ENCODE measurements at places on chromosomes 16 and 17. TPM values are rescaled to one million over a fixed set of nuclear protein-coding genes. Genes with fewer than 3 reads are reported as not detected.

DNA sequence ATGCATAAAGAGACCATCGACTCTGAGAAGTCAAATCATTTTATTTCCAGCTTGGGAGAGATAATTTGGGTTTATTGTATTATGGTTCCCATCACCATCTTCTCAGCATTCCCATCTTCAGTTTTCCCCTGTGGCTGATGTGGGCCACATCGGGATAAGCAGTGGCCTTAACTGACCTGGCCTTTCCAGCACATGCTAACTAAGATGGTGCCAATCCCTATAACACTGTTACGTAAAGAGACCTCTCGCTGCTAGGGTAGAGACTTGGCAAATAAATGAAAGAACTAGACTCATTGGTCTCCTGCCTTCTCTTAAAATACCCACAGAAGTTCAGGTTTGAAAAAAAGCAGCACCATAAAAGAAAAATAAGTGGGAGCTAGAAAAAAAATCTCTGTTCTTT is 49.4 kb downstream of the VPS35L start:
- no peak for DNase-seq

DNA sequence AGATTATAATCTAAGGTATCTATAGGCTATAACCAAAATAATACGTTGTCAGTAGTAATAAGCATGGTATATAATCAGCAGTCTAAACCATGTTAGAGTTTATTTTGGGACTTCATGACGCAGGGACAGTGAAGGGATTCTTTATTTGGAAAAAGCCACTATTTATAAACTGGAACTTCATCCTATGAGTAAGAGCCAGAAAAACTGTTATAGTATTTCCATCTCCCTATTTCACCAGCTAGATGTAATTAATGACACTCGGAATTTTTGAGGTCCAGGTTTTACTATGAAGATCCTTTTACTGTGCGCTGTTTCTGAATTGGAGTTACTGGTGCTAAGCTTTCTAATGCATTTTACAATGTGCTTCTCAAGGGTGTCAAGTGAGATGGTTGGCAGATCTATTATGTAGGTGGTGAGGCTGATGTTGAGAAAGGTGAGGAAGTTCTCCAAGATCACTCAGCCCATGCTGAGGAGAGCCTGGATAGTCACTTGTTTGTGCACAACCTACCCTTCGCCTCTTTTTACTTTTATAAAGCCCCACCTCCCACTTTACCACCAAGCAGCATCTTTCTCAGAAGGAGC is 149.3 kb downstream of the MSI2 start:
- DNase-seq = no peak

DNA sequence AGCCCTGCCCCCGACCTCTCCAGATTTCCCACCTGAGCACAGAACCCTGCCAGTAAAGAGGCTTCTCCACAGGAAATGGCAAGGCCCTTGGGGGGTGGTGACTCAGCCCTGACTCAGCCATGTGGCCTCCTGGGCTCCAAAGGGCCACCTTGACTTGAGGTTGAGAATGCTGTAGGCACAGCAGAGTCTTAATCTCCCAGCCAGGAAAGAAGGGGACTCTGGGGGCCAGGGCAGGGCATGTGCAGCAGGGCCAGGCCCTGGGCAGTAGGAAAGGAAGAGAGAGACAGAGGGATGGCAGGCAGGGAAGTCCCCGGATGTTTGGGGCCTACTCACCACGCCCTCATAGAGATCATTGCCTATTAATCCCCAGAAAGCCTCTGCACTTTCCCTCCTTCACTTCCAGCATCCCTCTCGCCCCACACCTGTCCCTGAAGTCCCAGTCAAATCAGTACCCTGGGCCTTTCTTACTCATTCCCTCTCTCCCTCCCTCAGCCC is 4.8 kb upstream of the ITGA3 start:
- no peak for DNase-seq

TEKT5 gene
- not detected for total RNA-seq

TBC1D3L gene
- 35.7 TPM for total RNA-seq

- no peak for DNase-seq
Observed at GRCh38 chr16:4245077-4245791, 3.4 kb upstream of the SRL start.

TSNAXIP1 gene
- 0.64 TPM for total RNA-seq

DNA sequence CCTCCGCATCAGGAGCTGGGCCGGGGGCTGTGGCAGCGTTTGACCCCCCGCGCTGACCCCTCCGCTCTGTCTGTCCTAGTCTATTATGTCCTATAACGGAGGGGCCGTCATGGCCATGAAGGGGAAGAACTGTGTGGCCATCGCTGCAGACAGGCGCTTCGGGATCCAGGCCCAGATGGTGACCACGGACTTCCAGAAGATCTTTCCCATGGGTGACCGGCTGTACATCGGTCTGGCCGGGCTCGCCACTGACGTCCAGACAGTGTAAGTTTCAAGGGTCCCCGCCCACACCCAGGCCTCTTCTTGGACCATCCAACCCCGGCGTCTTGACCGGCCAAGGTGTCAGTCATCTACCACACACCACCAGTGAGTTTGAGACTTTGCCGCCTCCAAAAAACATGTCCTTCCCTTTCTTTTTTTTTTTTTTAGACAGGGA is 548 bp downstream of the PSMB3 start:
- no peak for DNase-seq

GPRC5B gene
- total RNA-seq = not detected

CASKIN1 gene
- total RNA-seq = not detected

CCDC78 gene
- total RNA-seq = 5.1 TPM

DNA sequence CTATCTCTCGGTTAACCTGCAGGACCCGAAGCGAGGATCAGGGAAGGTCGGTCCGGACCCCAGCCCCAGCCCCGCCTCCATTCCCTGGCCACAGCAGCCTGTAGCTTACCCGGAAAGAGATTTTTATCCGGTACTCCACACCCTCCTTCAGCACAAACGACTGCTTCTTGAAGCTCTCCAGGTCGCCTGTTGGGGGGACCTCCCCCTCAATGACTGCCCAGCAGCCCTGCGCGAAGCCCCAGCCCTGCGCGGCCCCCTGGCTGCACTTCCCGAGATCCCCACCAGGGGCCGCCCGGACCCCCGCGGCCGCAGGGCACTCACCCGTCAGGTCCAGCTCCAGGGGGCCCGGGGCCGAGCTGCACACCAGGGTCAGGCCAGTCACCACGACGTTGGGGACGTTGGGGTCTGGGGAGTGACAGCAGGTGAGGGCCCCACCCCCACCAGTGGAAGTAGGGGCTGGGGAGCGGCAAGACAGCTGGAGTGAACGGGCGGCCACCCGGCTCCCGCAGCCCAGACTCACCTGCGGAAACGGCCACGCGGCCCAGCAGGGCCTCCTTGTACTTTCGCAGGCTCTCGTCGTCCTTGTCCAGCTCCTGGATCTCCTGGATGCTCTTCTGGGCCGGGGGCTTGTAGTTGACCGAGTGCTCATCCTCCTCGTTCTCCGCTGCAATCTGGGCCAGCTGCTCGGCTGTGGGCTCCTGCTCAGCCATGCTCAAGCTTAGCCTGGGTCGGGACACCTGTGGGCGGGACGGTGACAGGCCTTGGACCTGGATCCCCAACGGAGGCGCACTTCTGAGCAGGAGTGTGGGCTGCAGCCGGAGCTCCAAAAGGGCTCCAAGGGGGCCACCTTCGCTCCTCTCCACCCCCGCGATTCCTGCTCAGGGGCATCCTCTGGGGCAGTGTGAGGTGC is 1.7 kb downstream of the ARHGDIA start:
- no peak for DNase-seq

GRCh38 chr17:3915995-3916696 is at the start of gene P2RX1:
TSS of gene P2RX1 (minus strand) at chr17:3916465. CDS start at chr17:3916225, 240 bp downstream.
- DNase-seq = peak; percentile 17
